ENCODE measurements at places on chromosomes 4 and X.

DNA sequence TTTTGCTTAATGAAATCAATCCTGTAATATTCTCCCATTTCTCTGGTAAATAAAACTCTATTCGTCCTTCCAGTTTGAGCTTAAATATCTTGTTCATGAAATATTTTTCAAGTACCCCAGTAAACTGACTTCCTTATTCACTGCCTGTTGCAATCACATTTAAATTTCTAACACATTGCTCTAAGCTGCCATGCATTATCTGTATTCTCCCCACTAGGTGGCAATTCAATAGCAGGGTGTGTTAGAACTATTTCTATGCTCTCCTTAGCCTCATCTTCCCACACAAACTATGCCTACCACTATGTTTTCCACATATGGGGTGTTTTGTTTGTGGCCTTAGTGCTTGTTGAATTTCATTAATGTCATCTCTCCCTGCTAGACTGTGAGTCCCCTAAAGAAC is 377.1 kb upstream of the HS3ST1 start:
- peak; percentile 9 for DNase-seq
- no peaks in the 10 kb centered on the region for H3K36me3 ChIP-seq
- no peaks in the 10 kb centered on the region for H3K4me1 ChIP-seq
- no peak overlapping the region for H3K4me3 ChIP-seq
- H3K27me3 ChIP-seq = no peaks in the 10 kb centered on the region

GRCh38 chr4:109735566-109736365 is 5.9 kb upstream of the PLA2G12A start:
- H3K27me3 ChIP-seq = no peaks in the 10 kb centered on the region
- H3K4me3 ChIP-seq = no peak overlapping the region

DNA sequence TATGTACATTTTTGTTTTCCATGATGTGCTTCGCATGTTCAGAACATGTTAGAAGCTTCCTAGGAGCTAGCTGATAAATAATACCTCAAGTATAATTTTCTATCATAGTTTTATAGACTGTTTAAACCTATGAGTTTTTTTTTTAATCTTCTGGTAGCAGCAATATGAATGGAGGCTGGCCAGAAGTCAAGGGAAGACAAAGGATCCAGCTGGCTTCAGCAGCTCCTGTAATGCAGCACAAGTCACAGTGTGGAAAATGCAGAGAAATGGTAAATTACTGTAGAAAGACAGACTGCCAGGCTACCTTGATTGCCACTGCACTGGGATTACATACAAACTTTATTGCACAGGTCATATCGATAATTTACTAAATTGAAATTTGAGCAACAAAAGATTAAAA is 537.9 kb downstream of the IQCM start:
- H3K27ac ChIP-seq = no peak overlapping the region
- no peak overlapping the region for H3K4me3 ChIP-seq
- no peaks in the 10 kb centered on the region for H3K4me1 ChIP-seq
- H3K36me3 ChIP-seq = no peaks in the 10 kb centered on the region
- no peaks in the 10 kb centered on the region for H3K27me3 ChIP-seq

DNA sequence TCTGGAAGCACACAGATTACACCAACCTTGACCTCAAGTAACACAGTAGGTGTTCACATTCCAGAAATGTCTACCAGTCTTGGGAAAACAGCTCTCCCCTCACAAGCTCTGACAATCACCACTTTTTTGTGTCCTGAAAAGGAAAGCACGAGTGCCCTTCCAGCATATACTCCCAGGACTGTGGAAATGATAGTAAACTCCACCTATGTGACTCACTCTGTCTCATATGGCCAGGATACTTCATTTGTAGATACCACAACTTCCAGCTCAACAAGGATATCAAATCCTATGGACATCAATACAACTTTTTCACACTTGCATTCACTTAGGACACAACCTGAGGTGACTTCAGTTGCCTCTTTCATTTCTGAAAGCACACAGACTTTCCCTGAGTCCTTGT is 46.9 kb downstream of the ADGRG4 start:
- H3K27me3 ChIP-seq = no peaks in the 10 kb centered on the region
- no peak overlapping the region for H3K4me3 ChIP-seq
- DNase-seq = no peak
- no peak overlapping the region for H3K27ac ChIP-seq
- H3K4me1 ChIP-seq = no peaks in the 10 kb centered on the region

DNA sequence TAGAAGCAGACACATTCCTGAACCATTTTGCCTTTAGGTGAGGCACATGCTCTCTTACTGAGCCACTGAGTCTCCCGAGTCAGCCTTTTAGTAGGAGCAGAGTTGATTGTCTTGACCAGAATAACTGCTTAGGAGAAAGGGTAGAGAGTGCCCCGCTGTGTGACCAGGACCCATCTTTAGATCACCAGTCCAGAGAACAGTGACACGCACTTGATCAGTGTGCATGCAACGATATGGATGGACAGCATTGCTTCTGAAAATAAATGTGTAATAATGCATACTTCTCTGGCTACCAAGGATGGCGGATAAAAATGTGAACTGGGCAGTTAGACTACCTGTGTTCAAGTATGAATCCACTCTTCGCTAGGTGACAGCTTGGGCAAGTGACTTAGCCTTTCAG is 897.7 kb downstream of the TRIML1 start:
- H3K4me1 ChIP-seq = no peaks in the 10 kb centered on the region
- no peak overlapping the region for H3K4me3 ChIP-seq
- no peak overlapping the region for H3K27ac ChIP-seq

GRCh38 chr4:108533245-108533844 is 87.0 kb upstream of the RPL34 start:
- H3K27me3 ChIP-seq = no peaks in the 10 kb centered on the region
- H3K27ac ChIP-seq = no peak overlapping the region
- no peaks in the 10 kb centered on the region for H3K36me3 ChIP-seq
- no peaks in the 10 kb centered on the region for H3K4me1 ChIP-seq

DNA sequence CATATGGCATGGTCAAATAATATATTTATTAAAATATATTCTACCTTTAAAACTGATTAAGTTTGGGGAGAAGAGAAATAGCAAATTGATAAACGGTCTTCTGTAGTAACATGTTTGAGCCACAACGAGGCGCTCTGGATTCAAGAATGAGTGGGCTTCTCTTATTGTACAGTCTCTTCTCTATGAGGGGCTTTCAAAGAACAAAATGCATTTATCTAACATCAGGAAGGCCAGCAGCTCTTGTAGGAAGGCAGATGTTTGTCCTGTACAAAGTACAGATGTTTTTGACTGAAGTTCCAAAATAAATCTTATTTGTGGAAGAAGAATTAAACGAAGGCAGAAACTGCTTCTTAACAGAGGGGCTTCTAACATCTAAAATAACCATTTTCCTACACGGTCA is 153.6 kb downstream of the RASL11B start:
- H3K36me3 ChIP-seq = no peaks in the 10 kb centered on the region
- no peak overlapping the region for H3K27ac ChIP-seq
- peaks cover 4% of the 10 kb centered on the region for H3K4me1 ChIP-seq
- no peaks in the 10 kb centered on the region for H3K27me3 ChIP-seq
- no peak overlapping the region for H3K4me3 ChIP-seq

GRCh38 chr4:173834151-173834550 is 304.1 kb upstream of the HAND2 start:
- H3K4me1 ChIP-seq = no peaks in the 10 kb centered on the region
- H3K36me3 ChIP-seq = no peaks in the 10 kb centered on the region
- H3K27me3 ChIP-seq = no peaks in the 10 kb centered on the region
- no peak for DNase-seq
- H3K4me3 ChIP-seq = no peak overlapping the region
- no peak overlapping the region for H3K27ac ChIP-seq

DNA sequence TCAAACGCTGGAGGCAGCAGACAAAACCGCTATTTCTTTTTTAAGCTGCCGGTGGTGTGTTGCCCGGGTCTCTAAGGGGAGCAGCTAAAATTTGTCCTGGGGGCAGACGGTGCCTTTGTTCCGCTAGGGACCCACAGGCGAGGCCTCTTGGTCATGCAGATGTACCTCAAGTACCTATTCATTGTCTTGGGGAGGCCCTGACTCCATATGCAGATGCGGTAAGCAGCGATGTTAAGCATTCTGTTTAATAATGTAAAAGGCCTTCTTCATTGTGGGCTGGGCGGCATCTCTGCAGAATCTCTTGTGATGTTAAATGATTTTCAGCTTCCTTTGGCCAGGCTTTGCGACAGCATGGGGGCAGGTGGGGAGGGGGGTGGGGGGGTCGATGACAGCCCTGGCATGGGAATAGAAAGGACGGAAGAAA is 98.9 kb upstream of the PJA1 start:
- H3K27me3 ChIP-seq = no peaks in the 10 kb centered on the region
- H3K36me3 ChIP-seq = no peaks in the 10 kb centered on the region
- no peak overlapping the region for H3K4me3 ChIP-seq
- DNase-seq = no peak

DNA sequence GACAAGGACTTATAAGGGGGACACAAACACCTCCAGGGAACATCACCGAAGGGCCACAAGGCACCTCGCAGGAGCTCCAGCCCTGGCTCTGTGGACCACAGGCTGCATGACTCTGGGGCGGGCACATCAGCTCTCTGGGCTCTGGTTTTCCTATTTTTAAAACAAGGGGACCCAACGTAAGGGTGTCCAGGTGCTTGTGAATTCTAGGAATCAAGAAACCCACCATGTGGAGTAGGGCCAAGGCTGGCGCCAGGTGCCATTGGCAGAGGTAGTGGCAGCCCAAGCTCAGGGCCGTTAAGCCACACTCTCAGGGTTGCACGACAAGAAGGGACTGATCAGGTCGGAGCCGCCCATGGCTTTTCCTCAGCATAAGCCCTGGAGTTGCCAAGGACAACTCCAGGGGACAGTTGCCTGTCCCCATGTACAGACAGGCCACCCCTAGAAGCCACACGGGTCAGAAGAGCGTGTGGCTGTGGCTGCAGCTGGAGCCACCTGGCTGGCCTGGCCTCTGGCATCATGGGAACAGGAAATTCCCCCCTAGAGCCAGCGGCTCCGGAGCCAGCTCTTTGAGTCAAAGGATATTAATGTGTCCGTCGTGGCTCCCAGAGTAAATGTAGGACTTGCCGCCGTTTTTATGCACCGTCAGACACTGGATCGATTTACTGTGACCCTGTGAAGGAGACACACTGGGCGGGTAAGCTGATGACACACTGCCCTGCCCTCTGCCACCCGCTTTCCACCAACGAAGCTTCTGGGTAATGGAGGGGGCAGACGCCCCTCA is 32.5 kb downstream of the WDR1 start:
- H3K27me3 ChIP-seq = no peaks in the 10 kb centered on the region
- H3K27ac ChIP-seq = no peak overlapping the region
- H3K4me3 ChIP-seq = no peak overlapping the region
- H3K4me1 ChIP-seq = no peaks in the 10 kb centered on the region
- no peak for DNase-seq

- no peak overlapping the region for H3K4me3 ChIP-seq
- DNase-seq = no peak
- H3K36me3 ChIP-seq = no peaks in the 10 kb centered on the region
These were observed 73.8 kb downstream of the KDM6A start for GRCh38 chrX:44946771-44947170.

- no peak overlapping the region for H3K27ac ChIP-seq
- no peak for DNase-seq
- no peaks in the 10 kb centered on the region for H3K27me3 ChIP-seq
These were observed 26.9 kb downstream of the RAB40AL start for GRCh38 chrX:102963955-102964354.

- no peaks in the 10 kb centered on the region for H3K4me1 ChIP-seq
- H3K36me3 ChIP-seq = no peaks in the 10 kb centered on the region
- no peaks in the 10 kb centered on the region for H3K27me3 ChIP-seq
- DNase-seq = no peak
- H3K4me3 ChIP-seq = no peak overlapping the region
These were observed 114.1 kb upstream of the HHIP start for GRCh38 chr4:144531841-144532240.

GRCh38 chr4:126018274-126018673 is 703.5 kb downstream of the FAT4 start:
- no peaks in the 10 kb centered on the region for H3K27me3 ChIP-seq
- no peak overlapping the region for H3K27ac ChIP-seq
- H3K36me3 ChIP-seq = no peaks in the 10 kb centered on the region
- no peak overlapping the region for H3K4me3 ChIP-seq
- H3K4me1 ChIP-seq = no peaks in the 10 kb centered on the region

GRCh38 chr4:180436361-180436760 is 1806.8 kb upstream of the TENM3 start:
- no peaks in the 10 kb centered on the region for H3K4me1 ChIP-seq
- H3K4me3 ChIP-seq = no peak overlapping the region

DNA sequence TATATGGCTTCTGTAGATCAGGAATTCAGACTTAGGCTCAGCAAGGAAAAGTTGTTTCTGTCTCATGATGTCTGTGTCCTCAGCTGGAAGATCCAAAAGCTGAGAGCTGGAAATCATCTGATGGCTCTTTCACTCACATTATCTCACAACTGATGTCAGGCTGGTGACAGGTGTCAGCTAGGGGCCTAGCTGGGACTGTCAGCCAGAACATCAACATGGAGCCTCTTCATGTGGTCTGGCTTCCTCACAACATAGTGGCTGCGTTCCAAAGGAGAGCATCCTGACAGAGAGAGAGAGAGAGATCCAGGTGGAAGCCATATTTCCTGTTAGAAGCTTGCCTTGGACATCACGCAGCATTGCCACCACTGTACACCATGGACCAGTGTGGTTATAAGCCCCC is 10.6 kb upstream of the INTS6L start:
- no peak overlapping the region for H3K27ac ChIP-seq
- no peak overlapping the region for H3K4me3 ChIP-seq
- DNase-seq = no peak
- H3K36me3 ChIP-seq = no peaks in the 10 kb centered on the region
- no peaks in the 10 kb centered on the region for H3K4me1 ChIP-seq

DNA sequence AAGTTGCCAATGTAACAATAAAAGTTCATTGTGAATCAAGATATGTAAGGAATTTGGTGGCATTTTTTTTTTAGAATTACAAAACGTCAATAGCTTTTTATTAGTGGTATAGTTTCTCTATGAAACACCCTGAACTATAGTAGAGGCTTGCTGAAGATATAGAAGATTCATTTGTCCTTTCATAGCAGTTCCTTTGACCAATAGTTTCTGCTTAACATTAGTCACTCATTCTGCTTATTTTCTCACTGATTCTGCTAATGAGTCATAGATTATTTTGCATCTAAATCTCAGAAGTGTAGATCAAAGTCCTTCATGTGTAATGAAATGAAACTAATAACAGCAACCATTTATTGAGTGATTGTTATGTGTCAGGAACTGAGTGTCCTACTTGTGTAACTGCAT is 205.0 kb upstream of the TET2 start:
- H3K4me3 ChIP-seq = no peak overlapping the region
- H3K27me3 ChIP-seq = no peaks in the 10 kb centered on the region
- H3K27ac ChIP-seq = no peak overlapping the region
- no peaks in the 10 kb centered on the region for H3K36me3 ChIP-seq
- H3K4me1 ChIP-seq = no peaks in the 10 kb centered on the region

- DNase-seq = no peak
- H3K36me3 ChIP-seq = no peaks in the 10 kb centered on the region
- H3K4me1 ChIP-seq = no peaks in the 10 kb centered on the region
- no peak overlapping the region for H3K27ac ChIP-seq
These were observed 298.8 kb downstream of the GBA3 start for GRCh38 chr4:22991576-22991975.

GRCh38 chrX:2283111-2283859 is 217.5 kb downstream of the DHRSX start:
- no peak overlapping the region for H3K4me3 ChIP-seq
- H3K27me3 ChIP-seq = no peaks in the 10 kb centered on the region
- H3K27ac ChIP-seq = no peak overlapping the region
- no peaks in the 10 kb centered on the region for H3K4me1 ChIP-seq
- no peak for DNase-seq
